ENCODE measurements at places on chromosomes 16 and 17.
A peak's percentile ranks its signal among the peaks of the same experiment; 100 is the strongest.

GRCh38 chr17:56913353-56913866 is 439 bp downstream of the TRIM25 start:
- H3K27ac ChIP-seq: peak overlapping the region; percentile 78
- H3K4me1 ChIP-seq: peaks cover 4% of the 10 kb centered on the region
- peak overlapping the region; percentile 73 for H3K4me3 ChIP-seq
- no peak for DNase-seq
- H3K27me3 ChIP-seq: no peaks in the 10 kb centered on the region

GRCh38 chr16:75615619-75616018 is 7.5 kb downstream of the ADAT1 start:
- no peak overlapping the region for H3K4me3 ChIP-seq

GRCh38 chr17:55830699-55831471 is 80.0 kb downstream of the PCTP start:
- no peak overlapping the region for H3K4me3 ChIP-seq
- DNase-seq: no peak

DNA sequence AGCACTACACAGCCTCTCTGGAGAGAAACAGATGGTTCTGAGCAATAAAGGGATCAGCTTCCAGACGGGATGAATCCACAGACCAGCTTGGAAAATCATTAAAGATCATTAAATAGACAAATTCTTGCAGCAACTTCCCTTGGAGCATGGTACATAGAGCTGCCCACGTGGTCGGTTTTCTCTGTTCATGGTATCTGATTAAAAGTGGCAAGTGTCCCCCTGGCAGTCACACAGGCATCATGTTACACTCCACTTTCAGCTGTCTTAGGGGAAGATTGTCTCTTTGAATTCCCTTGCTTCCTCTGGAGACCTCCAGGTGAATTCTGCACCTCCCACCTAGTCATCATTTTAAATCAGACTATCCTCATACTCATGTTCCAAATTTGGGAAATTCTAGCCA is 92.2 kb upstream of the CACNG3 start:
- H3K36me3 ChIP-seq: peaks cover 6% of the 10 kb centered on the region
- no peak overlapping the region for H3K27ac ChIP-seq
- no peaks in the 10 kb centered on the region for H3K27me3 ChIP-seq
- peaks cover 5% of the 10 kb centered on the region for H3K4me1 ChIP-seq
- peak; percentile 17 for DNase-seq

DNA sequence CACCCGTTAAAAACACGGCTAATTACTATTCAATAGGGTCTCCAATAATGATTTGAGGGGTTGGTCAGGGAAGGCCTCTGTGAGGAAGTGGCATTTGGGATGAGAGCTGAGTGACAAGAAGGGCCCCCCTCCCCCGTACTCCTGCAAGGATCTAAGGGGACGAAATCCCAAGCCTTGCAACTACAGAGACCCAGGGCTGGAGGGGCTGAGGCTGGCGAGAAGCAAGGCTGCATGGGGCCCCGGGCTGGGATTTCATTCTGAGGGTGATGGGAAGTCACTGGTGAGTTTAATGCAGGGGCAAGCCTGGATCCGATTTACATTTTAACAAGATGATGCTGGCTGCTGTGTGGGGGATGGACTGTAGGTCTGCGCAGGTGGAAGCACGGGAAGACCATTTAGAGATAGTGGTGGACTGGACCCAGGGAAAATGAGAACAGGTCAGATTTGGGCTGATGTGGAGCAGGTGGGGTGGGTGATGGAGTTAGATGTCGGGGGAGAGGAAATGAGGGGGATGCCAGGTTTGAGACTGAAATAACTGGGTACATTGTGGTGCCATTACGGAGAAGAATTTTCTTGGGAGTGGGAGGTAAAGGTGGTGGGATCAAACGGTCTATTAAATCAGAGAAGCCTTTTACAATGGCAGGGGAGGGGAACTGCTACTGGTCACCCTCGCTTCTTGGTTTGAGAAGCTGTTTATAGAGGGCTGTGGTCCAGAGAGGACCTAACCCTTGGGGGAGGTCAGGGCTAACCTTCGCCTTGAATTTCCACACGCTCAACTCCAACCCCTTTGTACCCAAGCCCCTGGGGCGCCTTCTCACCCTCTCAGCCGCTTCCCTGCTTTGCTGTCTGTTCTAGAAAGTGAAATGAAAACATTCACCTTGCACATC is 932 bp upstream of the MYBBP1A start:
- H3K36me3 ChIP-seq: peaks cover 30% of the 10 kb centered on the region
- H3K4me1 ChIP-seq: peaks cover 6% of the 10 kb centered on the region
- DNase-seq: no peak
- H3K4me3 ChIP-seq: peak overlapping the region; percentile 91

- H3K4me3 ChIP-seq: no peak overlapping the region
- no peak overlapping the region for H3K27ac ChIP-seq
- no peak for DNase-seq
- H3K27me3 ChIP-seq: peaks cover 7% of the 10 kb centered on the region
Measured at GRCh38 chr16:82801361-82801760, 174.6 kb downstream of the CDH13 start.

DNA sequence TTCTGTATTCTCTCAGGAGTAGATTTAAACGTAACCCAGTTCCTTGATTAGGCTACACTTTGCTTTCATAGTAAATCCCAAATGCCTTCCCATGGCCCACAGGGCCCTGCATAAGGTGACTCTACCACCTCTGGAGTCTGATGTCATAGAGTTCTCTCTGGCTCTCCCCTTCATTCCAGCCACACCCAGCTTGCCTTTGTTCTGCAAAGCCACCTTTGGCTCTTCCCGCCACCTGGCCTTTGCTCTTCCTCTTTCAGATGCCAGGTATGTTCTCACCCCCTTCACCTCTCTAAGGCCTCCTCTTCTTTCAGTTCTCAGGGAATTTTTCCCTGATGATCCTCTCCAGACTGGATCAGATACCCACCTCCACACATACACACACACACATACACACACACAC is 141.3 kb upstream of the HSBP1 start:
- no peaks in the 10 kb centered on the region for H3K36me3 ChIP-seq
- H3K27ac ChIP-seq: no peak overlapping the region
- H3K4me1 ChIP-seq: no peaks in the 10 kb centered on the region
- H3K4me3 ChIP-seq: no peak overlapping the region
- no peak for DNase-seq

- H3K27ac ChIP-seq: no peak overlapping the region
- no peak for DNase-seq
- peaks cover 51% of the 10 kb centered on the region for H3K27me3 ChIP-seq
- H3K4me1 ChIP-seq: no peaks in the 10 kb centered on the region
- no peak overlapping the region for H3K4me3 ChIP-seq
- no peaks in the 10 kb centered on the region for H3K36me3 ChIP-seq
Measured at GRCh38 chr16:22660441-22661160, 149.9 kb downstream of the NPIPB5 start.

DNA sequence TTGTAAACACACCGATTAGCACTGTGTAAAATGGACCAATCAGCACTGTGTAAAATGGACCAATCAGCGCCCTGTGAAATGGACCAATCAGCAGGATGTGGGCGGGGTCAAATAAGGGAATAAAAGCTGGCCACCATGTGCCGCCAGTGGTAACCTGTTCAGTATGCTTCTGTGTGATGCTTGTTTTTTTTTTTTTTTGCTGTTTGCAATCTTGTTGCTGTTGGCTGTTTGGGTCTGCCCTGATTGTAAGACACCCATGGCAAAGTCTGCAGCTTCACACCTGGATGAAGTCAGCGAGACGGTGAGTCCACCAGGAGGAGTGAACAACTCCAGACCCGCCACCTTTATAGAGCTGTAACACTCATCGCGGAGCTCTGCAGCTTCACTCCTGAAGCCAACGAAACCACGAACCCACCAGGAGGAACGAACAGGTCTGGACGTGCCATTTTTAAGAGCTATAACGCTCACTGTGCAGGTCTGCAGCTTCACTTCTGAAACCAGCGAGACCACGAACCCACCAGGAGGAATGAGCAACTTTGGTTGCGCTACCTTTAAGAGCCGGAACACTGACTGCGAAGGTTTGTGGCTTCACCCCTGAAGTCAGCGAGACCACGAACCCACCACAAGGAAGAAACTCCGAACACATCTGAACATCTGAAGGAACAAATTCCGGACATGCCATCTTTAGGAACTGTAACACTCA is 85.0 kb upstream of the MED9 start:
- no peaks in the 10 kb centered on the region for H3K27me3 ChIP-seq
- no peaks in the 10 kb centered on the region for H3K36me3 ChIP-seq
- no peak overlapping the region for H3K4me3 ChIP-seq
- DNase-seq: peak; percentile 13
- no peaks in the 10 kb centered on the region for H3K4me1 ChIP-seq
- no peak overlapping the region for H3K27ac ChIP-seq

- no peaks in the 10 kb centered on the region for H3K36me3 ChIP-seq
- H3K27ac ChIP-seq: no peak overlapping the region
- H3K27me3 ChIP-seq: no peaks in the 10 kb centered on the region
- peak; percentile 45 for DNase-seq
Measured at GRCh38 chr17:82283208-82283749, 9.8 kb upstream of the CSNK1D start.

- H3K4me3 ChIP-seq: no peak overlapping the region
- no peak for DNase-seq
- peaks cover 16% of the 10 kb centered on the region for H3K4me1 ChIP-seq
- no peak overlapping the region for H3K27ac ChIP-seq
- H3K27me3 ChIP-seq: no peaks in the 10 kb centered on the region
Measured at GRCh38 chr17:40419559-40420331, 2.0 kb upstream of the TOP2A start.
